NCI-H510A (cell line): ENCODE measurements at places on chromosomes 1 and 21.

- no peak for DNase-seq
Observed at GRCh38 chr1:231442735-231443134, 20.6 kb upstream of the EGLN1 start.

DNA sequence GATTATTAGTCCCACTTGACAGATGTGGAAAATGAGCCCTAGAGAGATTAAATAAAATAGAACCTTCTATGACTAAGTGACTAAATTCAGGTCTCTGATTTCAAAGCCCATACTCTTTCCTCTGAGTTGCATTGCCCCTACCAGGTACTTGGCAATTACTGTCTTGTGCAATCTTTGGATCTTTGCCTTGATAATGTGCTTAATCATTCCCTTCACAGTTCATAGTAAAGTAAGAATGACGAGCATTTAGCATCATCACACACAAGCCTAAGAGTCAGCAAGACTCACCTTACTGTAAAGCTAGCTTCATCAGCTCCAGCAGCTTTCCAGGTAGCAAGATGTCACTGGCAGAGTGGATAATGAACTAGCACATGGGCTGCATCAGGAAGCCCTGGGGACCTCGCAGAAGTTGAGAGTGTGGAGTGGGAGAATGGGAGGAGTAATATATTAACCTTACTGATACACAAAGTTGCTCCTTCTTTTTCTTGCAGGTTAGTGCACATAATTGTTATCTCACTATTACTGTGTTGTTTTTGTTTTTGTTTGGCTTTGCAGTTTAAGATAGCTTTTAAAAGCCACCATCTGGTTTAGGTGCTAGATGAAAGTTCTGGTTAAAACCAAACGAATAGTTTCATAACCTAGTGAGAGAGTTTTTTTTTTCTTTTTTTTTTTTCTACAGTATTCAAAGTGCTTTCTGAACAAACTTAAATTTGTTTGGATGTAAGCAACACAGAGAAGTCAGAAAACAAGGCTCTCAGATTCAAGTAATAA lies 71.8 kb downstream of the PBX1 start:
- DNase-seq: no peak

DNA sequence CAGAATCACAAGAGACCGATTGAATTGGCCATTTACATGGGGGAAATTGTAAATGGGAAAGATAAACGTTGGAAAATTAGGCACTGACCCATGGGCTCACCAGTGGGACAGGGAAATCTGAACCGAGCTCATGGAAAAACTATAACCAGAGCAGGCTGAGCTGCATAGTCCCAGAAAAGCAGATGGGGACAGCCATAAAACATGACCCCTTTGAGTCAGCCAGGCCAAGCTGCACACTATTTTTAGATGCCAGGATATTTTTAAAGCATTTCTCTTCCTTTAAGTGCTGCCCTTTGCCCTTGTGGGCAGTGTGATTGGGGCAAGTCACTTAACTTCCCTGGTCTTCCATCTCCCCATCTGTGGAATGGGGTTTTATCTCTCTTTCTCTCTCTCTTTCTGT lies 184.1 kb downstream of the FOXD2 start:
- DNase-seq: no peak

- DNase-seq: no peak
Observed at GRCh38 chr1:207798847-207799246, 47.0 kb downstream of the CD46 start.

DNA sequence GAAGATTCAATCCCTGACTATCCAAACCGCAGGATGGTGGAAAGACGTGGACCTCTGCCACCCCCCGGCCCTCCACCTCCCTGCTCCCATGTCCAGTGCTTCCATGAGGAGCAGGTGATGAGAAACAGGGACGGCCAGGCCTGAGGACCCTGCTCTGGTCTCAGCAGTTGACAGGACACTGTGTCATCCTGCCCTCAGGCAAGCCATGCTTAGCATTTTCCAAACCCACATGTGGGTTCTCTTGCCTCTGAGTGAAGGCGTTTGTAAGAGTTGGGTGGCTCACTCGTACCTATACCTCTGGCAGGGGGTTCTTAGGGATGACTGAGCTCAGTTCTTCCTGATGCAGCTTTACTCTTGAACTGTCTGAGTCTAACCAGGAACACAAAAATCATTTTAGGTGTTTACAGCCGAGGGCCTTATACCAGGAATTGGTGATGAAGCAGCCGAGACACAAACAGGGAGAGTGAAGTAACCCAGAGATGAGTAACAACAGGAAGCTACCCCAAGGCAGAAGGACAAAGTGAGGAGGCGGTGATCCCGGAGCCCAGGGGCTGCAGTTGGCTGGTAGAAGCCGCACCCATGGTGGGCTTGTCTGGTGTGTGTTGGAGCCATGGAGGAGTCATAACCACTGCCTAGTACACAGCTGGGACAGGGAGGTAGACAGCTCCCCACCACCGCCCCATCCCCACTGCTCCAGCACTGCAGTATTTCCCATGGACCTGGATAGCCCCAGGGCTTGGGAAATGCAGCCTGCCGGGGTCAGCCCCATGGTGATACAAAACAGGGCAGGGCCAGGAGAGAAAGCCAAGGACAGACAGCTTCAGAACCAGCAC lies 21.4 kb downstream of the MYBPH start:
- DNase-seq: no peak

DNA sequence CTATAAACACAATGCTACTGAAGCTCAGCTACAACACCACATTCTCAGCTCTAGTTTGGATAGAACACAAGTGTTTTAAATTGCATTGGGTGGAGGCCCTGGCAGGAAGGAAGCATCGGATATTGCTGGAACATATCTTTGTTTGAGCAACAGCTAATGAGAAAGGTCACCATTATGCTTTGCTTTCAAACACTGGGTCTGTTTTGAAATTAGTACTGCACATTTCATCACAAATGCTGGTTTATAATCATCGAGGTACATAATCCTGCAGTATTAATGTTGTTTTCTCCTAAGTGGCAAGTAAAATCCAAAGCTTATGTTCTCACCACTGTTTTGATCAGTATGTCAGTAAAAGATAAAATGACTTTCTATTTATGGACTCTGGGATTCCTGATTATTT lies 61.5 kb upstream of the ARHGAP29 start:
- no peak for DNase-seq

DNA sequence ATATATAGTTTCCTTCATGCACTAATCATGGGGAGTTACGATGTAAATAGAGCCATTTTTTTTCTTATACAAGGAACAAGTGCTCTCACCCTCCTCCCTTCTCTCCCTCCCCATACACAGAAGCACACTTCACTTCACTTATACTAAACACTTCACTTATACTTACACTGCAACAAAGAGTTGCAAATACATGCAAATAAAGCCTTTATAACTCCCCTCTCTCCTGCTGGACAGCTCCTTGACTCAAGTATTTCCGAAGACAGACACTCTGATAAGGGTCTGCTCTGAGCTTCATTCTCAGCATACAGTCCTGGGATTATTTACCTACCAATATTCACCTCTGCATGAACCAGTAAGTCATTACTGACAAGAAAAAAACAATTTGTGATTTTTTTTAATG lies 35.6 kb upstream of the ERG start:
- DNase-seq: peak; percentile 17

GRCh38 chr1:164771619-164772361 lies 212.8 kb downstream of the PBX1 start:
- DNase-seq: no peak

DNA sequence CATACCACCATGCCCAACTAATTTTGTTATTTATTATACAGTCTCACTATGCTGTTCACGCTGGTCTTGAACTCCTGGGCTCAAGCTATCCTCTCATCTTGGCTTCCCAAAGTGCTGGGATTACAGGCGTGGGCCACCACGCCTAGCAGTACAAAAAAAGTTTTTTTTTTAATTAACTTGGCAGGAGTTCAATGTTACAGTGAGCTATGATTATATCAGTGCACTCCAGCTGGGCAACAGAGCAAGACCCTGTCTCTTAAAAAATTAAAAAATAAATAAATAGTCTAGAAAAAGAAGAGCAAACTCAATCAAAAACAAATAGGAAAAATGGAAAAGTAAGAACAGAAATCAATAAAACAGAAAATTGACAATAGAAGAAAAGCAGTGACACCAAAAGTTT lies 25.7 kb downstream of the TMEM69 start:
- no peak for DNase-seq

GRCh38 chr1:33388805-33389771 lies 41.8 kb downstream of the PHC2 start:
- no peak for DNase-seq

DNA sequence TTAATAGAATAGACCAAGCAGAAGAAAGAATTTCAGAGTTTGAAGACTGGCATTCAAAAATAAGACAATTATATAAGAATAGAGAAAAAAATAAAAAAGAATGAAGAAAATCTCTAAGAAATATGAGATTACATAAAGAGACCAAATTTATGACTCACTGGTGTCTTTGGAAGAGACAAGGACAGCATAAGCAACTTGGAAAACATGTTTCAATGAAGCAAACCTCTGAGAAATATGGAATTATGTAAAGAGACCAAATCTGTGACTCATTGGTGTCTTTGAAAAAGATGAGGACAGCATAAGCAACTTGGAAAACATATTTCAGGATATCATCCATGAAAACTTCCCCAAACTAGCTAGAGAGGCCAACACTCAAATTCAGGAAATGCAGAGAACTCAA lies 60.4 kb upstream of the LYPLAL1 start:
- DNase-seq: no peak

DNA sequence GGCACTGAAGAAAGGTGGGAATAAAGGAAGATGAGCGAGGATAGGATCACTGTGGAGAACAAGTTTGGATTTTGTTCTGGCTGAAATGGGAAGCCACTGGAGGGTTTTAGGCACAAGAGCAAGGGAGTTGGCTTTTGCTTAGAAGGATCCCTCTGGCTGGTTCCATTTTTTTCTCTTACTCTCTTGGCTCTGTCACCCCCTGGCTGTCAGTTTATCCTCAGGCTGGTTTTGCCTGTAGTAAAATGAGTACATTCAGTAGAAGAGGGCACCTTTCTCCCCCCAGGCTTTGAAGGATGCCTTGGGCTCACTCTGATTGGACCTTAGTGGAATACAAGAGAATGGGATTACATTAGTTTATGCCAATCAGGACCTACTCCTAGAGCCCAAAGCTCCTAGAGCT lies 17.1 kb downstream of the CACHD1 start:
- no peak for DNase-seq

DNA sequence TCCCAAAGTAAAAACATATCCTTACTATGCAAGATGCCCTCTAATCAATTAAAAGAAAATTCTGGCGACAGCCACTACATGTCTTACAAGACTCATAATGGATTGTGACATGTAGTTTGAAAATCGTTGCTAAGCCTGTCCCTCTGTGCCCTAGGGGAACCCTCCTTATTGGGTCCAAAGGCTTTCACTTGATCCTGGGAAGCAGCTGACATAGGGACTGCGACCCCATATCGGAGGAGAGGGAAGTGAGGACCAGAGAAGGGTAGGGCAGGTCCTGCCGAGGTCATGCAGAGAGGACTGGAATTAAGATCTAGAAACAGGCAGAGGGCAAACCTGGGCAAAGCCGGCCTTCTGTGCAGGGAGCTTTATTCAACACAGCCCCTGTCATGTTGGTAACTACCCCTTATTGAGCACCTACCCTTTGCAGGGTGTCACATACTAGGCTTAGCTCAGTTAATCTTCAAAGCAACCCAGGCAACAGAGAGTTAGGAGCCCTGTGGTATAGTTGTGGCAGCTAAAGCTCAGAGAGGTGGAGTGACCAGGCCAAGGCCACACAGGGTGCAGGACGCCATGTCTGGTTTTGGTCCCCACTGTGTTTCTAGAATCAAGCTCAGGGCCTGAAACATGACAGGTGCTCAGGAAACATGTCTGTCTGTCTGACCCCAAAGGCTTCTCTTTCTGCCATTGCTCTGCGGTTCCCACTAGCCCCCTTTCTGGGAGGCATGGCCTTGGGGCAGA lies 18.4 kb upstream of the IFNLR1 start:
- DNase-seq: no peak
